ENCODE measurements at places on chromosomes 4 and X.

DNA sequence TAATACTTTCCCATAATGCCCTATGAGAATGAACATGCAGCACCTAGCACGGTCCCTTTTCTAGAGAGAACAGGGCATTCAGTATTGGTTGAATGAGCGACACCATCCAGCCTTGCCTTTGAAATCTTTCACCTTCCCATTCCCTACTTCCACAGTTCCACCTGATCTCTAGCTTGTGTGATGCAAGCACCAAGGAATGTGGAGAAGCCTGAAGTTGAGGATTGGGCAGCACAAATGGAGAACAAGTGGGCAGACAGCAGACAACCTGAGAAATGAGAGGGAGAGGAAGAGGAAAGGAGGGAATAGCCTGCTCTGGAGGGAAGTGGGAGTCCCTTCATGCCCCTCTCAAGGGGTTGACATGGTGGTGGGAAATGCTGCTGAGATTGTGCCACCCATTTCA, 365.1 kb upstream of the CXorf51A start:
- DNase-seq = no peak

GRCh38 chrX:45198706-45199105, 2.0 kb downstream of the DIPK2B start:
- DNase-seq = no peak

GRCh38 chrX:19814240-19814639, 73.2 kb downstream of the SH3KBP1 start:
- DNase-seq = no peak

- DNase-seq = no peak
Measured at GRCh38 chr4:83013902-83014301, 3.3 kb upstream of the LIN54 start.

GRCh38 chr4:20603671-20604313, 96.5 kb upstream of the PACRGL start:
- DNase-seq = no peak

- DNase-seq = no peak
Measured at GRCh38 chrX:80412042-80412441, 8.2 kb upstream of the TENT5D start.

DNA sequence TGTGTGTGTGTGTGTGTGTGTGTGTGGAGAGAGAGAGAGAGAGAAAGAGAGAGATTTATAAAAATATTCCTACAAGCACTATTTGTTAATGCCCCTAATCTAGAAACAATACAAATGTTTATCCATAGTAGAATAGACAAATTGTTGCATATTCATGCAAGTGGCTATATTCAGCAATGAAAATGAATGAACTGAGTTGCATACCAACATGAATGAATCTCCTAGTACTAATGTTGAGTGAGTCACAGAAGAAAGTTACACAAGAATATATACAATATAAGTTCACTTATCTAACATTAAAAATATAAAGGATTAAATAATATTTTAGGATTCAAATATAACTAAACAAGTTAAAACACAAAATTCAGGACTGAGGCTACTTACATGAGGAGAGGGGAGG, 456.8 kb upstream of the AMOT start:
- DNase-seq = no peak
